B cell (primary cell): ENCODE measurements at places on chromosomes 2 and 18.

DNA sequence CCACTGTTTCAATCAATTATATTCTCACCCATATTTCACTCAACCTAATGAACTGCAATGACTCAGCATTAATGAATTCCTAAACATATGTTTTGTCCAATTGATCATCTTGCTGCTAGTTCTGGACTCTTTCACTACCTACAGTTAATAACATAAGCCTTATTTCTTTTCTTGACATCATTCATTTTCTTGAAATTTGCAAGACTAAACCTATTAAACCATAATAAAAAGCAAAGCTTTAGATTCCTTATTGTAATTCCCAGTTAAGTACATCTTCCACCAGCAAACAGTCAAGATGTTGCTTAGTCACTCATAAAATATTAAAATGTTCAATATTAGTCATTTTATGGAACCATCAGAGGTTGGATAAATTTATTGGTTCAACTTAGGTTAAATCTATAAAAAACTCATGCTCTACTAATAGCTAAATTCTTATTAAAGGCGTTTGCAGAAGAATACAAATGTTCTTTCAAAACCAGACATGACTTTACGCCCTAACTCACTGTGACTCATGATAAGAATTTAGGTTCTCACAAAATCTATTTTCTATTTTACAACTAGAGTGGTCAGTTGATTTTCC is 599.4 kb downstream of the RNF144A start:
- DNase-seq, result no peak

DNA sequence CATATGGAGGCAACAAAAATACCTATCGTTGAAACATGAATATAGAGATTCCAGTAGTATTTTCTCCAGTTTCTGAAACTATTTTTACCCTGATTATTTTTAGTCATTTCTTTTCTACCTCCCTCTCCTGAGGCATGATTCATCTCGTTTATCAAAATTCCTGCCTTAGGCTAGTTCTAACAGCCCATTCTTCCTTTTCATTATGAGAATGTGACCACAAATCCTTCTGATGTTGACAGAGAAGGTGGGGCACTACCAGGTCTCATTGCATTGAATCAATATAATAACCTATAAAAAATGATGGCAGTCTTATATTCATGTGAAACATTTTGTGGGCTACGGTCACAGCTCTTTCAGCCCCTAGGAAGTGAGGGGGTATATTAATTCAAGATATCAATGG is 406.5 kb upstream of the UBE2E3 start:
- no peak for DNase-seq

GRCh38 chr18:5984245-5984644 is 88.9 kb upstream of the TMEM200C start:
- DNase-seq, result no peak

GRCh38 chr18:23880931-23881617 is 133.5 kb upstream of the TTC39C start:
- DNase-seq, result no peak
